ENCODE measurements at places on chromosomes 7 and 10.

- no peak for DNase-seq
These were observed 17.2 kb downstream of the TSPAN13 start for GRCh38 chr7:16770657-16771329.

DNA sequence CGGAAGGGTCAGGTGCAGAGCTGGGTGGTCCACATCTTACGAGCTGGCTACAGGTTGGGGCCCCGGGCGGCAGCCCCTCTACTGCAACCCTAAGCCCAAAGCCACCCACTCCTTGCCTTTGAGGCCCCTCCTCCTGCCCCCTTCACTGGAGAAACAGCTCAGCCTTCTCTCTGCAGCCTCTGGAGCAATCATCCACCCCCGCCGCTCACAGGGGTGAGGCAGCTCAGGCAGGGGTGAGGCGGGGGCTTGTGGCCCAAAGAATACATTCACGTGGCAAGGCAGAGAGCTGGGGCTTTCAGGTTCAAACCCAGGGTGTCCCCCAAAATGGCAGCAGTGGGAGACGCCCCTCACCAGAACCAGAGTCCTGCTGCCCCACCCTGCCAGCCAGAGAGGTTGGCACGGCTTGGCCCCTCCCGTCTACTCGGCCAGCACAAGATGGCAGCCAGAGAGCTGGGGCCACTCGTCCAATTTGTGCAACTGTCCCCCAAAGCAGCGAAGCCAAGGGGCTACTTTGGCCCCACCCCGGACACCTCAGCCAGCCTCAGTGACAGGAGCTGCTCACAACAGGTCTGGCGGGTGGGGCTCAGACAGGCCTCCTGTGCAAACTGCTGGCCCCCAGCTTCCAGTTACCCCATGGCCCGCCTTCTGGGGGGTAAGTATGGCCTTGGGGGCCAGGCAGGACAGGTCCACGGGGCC lies 7.2 kb downstream of the GNB2 start:
- no peak for DNase-seq

DNA sequence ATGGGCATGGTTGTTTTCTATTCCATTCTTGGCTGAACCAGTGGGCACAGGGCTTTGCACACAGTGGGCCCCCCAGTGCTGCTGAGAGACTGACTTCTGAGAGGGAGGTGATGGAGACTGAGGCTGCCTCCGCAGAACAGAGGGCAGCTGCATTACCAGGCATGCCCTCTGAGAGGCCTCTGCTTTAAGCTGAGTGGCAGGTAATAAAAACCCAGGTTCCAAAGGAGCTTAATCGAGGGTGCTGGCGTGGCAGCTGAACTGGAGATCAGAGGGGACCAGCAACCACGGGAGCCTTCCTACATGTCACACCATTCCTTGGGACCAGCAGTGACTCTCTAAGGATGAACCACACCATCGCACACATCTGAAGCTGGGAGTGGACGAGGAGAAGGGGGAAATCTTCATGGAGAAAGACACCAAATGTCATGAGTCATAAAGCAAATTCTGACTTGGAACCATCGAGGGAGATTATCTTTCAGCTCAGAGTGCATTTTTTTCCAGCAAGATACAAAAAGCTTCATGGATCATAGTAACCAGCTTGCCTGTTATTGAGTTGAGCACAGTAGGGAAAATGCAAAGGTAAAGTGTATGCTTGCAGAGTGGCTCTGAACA lies 24.6 kb downstream of the HIPK2 start:
- no peak for DNase-seq

DNA sequence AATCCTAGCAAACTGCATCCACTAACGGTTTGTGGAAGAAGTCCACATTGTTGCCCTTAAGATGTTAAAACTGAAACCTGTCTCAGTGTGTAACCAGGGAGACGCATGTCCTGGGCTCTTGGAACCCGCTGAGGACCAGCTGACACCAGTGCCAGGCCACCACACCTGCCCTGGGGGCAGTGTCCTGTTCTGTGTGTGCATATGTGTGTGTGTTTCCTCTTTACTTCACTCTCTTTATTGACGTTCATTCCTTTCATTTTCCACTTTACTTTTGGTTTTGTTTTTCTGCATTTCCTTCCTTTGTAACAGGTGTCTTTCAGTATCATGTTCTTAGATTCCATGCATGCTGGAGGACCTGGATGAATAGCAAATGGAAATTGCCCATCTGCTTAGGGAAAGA lies 83.8 kb downstream of the TEX36 start:
- DNase-seq, result no peak

GRCh38 chr10:101122270-101123084 lies 8.6 kb upstream of the TLX1 start:
- no peak for DNase-seq

DNA sequence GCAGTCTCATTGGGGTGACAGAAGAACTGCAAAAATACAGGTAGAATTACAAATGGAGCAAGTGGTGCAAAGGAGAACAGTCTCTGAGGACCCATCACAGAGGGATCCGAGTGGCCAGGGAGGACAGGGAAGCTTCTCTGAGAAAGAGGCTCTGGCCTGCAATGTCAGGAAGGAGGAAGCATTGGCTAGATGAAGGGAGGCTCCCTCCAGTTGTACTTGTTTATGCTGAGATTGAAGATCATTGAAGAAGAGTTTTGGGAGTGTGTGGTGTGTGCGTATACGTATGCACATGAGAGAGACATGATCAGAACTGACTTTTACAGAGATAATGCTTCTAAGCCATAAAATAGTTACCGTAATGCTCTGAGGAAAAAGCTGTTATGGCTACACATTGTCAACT lies 274.7 kb upstream of the FZD8 start:
- no peak for DNase-seq

- DNase-seq, result no peak
These were observed 3.4 kb downstream of the PDE6C start for GRCh38 chr10:93615576-93616235.

- no peak for DNase-seq
These were observed 225.9 kb downstream of the TRIL start for GRCh38 chr7:28732071-28732869.

DNA sequence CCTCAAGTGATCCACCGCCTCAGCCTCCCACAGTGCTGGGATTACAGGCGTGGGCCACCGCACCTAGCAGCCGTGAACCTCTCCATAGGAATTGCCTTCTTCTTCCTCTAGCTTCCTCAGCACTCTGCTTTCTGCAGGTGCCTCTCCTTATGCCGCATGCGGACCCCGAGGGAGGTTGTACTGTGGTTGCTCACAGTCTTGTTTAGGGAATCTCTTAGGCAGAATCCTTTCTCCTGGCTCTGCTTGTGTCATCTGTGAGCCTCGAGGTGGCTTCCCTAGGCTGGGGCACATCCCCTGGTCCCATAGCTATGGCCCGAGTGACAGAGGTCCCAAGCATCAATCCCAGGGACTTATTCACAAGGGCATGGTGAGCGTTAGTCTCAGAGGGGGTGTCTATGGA lies 33.2 kb upstream of the GIMAP8 start:
- no peak for DNase-seq

DNA sequence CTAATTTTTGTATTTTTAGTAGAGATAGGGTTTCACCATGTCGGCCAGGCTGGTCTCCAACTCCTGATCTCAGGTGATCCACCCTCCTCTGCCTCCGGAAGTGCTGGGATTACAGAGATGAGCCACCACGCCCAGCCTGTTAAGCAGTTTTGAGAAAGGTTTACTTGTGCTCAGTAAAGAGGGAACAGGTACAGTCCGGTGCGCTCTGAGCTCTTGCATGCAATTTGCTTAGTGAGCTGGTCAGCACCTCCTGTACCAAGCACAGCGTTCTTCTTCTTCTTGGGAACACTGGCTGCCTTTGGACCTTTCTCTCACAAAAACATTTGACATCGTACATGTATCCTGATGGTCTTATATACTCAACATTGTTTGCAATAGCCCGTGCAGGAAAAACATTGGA lies 118.3 kb downstream of the AKR1D1 start:
- DNase-seq, result no peak

GRCh38 chr10:75166623-75166972 lies 44.0 kb upstream of the VDAC2 start:
- no peak for DNase-seq

- DNase-seq, result no peak
These were observed 78.7 kb downstream of the ARHGAP22 start for GRCh38 chr10:48526011-48526821.

DNA sequence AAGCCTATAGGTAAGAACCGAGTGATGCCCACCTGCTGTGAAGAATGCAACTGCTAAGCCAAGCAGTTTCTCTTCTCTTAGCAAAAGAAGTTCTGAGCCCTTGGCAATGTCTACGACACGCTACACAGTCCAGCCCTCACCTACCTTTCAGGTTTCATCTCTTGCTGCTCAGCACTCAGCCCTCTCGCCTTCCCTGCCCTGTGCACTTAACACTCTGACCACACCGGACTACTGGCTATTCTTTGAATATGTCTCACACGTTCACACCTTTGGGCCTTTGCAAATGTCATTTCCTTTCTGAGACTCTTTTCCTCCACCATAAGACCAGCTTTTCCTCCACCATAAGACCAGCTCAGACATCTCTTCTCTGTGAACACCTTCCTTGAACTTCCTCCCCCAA lies 67.0 kb upstream of the ITGB1 start:
- no peak for DNase-seq

- no peak for DNase-seq
These were observed 20.4 kb downstream of the GRID2IP start for GRCh38 chr7:6530626-6531491.

DNA sequence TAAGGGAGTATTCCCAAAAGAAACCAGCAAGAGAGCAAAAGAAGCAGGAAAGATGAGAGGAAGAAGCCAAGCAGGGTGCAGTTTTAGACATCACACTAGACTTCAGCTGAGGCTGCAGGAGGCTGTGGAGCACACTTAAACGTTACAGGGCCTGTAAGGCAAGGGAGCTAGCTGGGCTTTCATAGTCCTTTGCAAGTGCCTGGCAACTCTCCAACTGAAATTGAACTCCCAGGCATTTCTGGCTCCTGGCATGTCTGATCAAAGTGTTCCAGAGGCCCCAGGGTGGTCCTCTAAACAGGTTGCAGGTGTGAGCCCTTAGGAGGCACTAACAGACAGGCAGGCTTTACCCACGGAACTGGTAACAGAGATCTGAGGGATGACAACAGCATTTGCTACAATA lies 750.2 kb downstream of the XPNPEP1 start:
- no peak for DNase-seq

DNA sequence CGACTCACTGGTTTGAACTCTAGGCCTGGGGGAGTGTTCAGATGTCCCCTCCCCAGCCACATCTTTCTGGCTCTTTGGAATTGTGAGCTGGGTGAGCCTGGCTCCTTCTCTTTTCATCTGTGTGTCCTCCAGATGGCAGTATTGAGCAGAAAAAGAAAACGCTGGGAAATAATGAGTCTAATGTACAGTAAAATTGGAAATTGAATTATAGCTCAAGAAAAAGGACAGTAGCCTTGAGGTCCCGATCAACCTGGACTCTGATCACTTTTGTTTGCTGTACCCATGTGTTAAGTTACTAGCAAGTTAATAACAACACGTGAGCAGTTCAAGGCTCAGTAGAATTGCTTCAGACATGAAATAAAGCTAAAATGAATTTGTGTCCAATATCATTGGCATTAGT lies 77.9 kb downstream of the SNX10 start:
- no peak for DNase-seq

DNA sequence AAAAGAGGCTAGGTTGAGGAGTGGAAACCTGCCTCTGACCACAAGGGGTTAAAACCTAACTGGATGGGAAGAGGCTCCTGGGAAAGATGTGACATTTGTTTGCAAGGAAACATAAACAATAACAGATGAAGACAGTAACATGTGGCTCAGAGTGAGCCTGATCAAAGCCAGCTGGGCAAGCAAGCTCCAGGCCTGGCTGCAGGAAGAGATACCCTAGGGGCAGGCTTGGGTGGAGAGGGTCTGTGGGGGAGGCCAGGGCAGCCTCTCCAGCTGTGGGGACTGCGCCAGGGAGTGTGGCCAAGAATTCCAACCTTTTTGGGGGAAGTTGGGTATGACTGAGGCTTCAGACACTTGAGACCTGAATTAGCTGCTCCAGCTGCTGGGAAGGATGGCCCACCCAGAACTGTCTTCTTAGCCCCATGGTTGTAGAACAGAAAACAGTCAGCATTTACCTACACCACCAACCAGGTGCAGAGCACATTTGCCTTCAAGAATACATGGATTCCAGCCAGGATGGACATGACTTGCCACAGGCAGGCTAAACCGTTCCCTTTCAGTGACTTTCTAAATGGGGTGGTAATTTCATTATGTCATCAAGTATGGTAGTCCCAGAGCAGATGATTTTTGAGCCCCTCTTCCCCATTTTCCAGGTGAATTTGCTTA lies 10.4 kb upstream of the FAM170B start:
- no peak for DNase-seq

DNA sequence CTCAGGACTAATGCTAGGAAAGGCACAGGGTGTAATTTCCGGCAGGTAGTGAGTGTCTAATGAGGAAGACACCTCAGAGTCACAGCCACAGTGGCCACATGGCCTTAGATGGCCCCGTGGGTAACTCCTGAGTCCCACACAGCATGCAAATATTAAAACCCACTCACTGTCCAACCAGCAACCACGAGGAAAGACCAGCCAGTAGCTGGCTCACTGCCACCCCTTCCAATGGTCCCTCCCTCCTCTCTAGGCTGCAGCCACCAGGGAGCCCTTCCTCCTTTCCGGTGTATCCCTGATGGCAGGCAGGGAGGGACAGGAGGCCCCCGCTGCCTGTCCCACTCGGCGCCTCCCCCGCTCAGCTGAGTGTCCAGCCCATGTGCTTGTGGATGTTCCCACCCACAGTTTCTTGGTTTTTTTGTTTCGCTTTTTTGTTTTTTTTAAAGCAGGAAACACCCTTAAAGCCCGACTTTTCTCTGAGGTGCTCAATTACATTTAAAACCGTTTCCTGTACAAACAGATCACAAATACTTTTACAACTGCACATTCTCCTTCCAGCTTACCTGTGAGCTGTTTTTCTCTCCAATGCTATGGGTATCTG lies 9.2 kb downstream of the BNIP3 start:
- DNase-seq, result no peak

DNA sequence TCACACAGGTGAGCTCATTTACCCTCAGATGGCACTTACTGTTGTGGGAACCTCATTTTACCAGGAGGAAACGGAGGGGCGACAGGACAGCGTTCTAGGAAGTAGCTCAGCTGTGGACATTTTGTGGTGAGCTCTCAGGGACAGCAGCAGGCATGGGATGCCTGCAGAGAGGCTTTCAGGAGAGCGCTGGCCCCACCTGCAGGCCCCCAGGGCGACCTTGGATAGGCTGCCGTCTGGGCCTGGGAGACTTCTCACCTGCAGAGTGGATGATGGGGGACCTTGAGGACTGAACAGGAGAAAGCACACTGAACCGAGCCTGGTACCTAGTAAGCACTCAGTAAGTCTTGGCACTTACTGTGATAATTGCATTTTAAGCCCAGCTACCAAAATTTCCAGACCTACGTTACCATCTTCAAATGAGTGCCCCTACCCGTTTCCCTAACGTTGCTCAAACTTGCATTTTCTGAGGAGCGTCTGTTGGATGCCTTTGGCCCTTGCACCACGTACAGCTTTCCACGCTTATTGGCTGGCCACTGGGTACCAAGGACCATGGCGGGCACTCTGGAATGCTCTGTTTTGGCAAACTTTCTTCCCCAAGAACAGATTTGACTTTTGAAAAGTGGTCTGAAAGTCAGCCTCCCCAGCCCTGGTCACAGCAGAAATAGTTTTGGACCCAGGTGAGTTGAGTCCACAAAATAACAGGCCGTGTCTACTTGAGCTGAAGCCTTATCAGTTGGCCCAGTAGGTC lies 223.4 kb downstream of the EBF3 start:
- no peak for DNase-seq

All from hippocampal formation (tissue), 2 donors.